ENCODE measurements at places on chromosomes 5 and 9.
A peak's percentile ranks its signal among the peaks of the same experiment; 100 is the strongest.

DNA sequence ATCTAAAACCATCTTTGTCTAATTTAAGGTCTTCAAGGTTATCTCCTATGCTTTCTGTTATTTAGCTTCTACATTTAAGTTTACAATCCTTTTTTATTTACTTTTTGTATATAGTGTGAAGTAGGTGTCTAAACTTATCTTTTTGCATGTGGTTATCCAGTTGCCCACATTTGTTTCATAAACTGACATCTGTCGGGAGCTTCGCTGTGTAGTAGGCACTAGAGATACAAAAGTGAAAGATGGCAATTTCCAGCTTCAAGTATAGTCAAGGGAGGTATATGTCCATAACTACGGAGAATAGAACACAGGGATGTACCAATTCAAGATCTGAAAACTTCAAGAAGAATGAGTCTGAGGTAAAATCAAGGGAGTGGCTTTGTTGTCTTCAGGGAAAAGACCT is 38.7 kb upstream of the ELL2 start:
- DNase-seq = no peak
- no peaks in the 10 kb centered on the region for H3K36me3 ChIP-seq
- H3K27me3 ChIP-seq = no peaks in the 10 kb centered on the region
- peaks cover 15% of the 10 kb centered on the region for H3K4me1 ChIP-seq

DNA sequence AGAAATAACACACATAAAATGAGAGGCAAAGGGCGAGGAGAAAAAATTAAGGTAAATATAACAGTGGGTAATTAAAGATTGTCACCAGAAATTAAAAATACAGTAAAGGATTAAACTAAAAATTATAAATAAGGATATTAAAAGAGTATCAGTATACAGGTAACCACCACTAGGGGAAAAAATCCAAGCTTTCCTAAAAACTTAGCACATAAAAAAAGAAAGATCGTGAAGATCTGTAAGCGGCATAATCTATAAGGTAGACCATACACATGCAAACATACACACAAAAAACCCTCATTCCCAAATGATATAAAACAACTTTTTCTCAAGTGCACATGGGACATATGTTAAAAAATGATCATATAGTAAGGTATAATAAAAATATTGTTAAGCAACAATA is 577.3 kb upstream of the NUDT12 start:
- DNase-seq = no peak
- no peaks in the 10 kb centered on the region for H3K27me3 ChIP-seq
- no peak overlapping the region for H3K27ac ChIP-seq

DNA sequence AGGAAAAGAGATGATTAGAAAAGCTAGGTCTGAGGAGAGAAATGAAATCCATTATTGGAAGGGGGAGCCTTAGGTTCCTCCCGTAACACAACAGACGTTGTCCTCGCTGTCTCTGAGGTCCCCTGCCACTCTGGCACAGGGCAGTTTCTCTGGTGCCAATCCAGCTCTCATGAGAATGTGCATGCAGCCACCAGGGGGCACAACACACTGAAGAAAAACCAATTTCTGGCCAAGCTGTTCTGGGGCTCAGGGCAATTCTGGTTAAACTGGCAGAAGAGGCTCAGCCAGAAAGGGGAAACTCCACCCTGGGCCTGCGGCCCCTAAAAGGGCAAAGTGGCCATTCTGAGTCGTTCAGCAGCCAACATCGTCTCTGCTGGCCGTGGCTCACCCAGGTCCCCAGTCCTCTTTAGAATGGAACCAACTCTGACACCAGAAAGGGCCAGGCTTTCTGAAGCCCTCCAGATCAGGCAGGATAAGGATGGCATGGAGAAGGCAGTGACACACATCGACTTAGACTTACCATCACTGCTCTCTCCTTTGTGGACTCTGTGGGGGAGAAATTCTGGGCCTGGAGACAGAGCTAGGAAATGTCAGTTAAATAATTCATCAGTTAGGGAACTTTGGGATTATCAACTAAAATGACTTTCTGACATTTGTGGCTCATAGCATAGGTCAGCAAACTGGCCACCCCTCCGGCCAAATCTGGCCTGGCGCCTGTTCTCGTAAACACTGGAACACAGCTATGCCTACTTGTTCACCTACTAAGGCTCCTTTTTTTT is 58.5 kb upstream of the GOLPH3 start:
- peaks cover 10% of the 10 kb centered on the region for H3K4me1 ChIP-seq
- DNase-seq = peak; percentile 86
- H3K27me3 ChIP-seq = no peaks in the 10 kb centered on the region
- H3K4me3 ChIP-seq = no peak overlapping the region

GRCh38 chr5:930866-931265 is 38.2 kb downstream of the TRIP13 start:
- H3K36me3 ChIP-seq = no peaks in the 10 kb centered on the region
- peak; percentile 27 for DNase-seq
- H3K4me3 ChIP-seq = no peak overlapping the region
- peaks cover 20% of the 10 kb centered on the region for H3K27me3 ChIP-seq
- H3K4me1 ChIP-seq = peaks cover 4% of the 10 kb centered on the region

DNA sequence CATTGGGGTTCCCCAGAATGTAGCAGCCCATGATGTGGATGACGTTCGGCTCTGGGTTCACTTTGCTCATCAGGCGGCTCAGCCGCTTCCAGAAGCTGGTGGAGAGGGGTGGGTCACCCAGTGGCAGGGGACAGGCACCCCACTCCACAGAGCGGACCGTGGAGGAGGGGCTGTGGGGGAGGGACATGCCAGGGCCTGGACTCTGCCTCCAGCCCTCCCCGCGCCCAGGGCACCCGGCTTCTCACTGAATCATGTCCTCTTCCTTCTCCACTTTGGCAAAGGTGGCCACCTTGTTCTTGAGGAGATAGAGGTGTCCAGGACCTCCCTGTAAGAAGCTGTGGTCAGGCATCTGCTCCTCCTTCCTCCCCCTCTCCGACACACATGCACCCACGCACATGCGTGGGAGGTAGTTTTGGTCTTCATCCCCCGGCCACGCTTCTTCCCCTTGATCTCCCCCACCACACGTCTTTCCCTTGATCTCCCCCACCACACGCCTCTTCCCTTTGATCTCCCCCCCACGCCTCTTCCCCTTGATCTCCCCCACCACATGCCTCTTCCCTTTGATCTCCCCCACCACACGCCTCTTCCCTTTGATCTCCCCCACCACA is 8.9 kb upstream of the ENTPD8 start:
- no peak overlapping the region for H3K27ac ChIP-seq
- DNase-seq = no peak
- H3K4me3 ChIP-seq = no peak overlapping the region
- peaks cover 27% of the 10 kb centered on the region for H3K4me1 ChIP-seq
- H3K36me3 ChIP-seq = no peaks in the 10 kb centered on the region
- no peaks in the 10 kb centered on the region for H3K27me3 ChIP-seq

- peaks cover 3% of the 10 kb centered on the region for H3K4me1 ChIP-seq
- peaks cover 3% of the 10 kb centered on the region for H3K27me3 ChIP-seq
- no peaks in the 10 kb centered on the region for H3K36me3 ChIP-seq
- no peak overlapping the region for H3K27ac ChIP-seq
Observed at GRCh38 chr5:135571066-135571609, 7.7 kb downstream of the CXCL14 start.

GRCh38 chr5:169798438-169798837 is 161.4 kb downstream of the DOCK2 start:
- H3K4me1 ChIP-seq = peaks cover 35% of the 10 kb centered on the region
- no peak overlapping the region for H3K27ac ChIP-seq
- no peaks in the 10 kb centered on the region for H3K27me3 ChIP-seq
- no peaks in the 10 kb centered on the region for H3K36me3 ChIP-seq

GRCh38 chr9:106799152-106799551 is 63.8 kb upstream of the ZNF462 start:
- no peak overlapping the region for H3K27ac ChIP-seq
- no peaks in the 10 kb centered on the region for H3K27me3 ChIP-seq
- peak overlapping the region; percentile 33 for H3K4me3 ChIP-seq
- no peaks in the 10 kb centered on the region for H3K36me3 ChIP-seq

GRCh38 chr9:138117836-138118235 is 240.3 kb downstream of the CACNA1B start:
- no peak overlapping the region for H3K27ac ChIP-seq
- H3K4me1 ChIP-seq = no peaks in the 10 kb centered on the region
- DNase-seq = no peak
- H3K36me3 ChIP-seq = no peaks in the 10 kb centered on the region
- H3K27me3 ChIP-seq = no peaks in the 10 kb centered on the region

DNA sequence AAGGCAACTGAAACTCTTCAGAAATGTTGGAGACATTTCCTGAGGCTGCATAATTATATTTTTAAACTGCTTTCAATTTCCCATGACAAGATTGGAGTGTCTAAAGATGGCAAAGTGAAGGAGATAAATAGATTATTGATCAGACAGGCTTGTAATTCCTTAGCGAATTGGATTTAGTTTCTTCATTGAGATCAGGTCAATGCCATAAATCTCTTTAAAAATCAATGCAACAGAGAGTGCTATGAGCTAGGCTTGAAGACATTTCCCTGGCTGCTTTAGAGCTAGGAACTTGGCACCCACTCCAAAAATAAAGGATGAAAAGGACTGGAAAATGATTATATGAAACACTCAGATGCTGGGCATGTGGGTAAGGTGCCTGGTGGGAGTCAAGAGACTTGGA is 828.4 kb downstream of the TLR4 start:
- no peaks in the 10 kb centered on the region for H3K36me3 ChIP-seq
- no peak overlapping the region for H3K4me3 ChIP-seq
- H3K27ac ChIP-seq = no peak overlapping the region
- no peaks in the 10 kb centered on the region for H3K27me3 ChIP-seq
- H3K4me1 ChIP-seq = peaks cover 31% of the 10 kb centered on the region

GRCh38 chr9:65426231-65426630 is 141.2 kb upstream of the FOXD4L5 start:
- no peak overlapping the region for H3K4me3 ChIP-seq
- no peak for DNase-seq
- no peaks in the 10 kb centered on the region for H3K4me1 ChIP-seq
- no peak overlapping the region for H3K27ac ChIP-seq
- H3K36me3 ChIP-seq = no peaks in the 10 kb centered on the region

DNA sequence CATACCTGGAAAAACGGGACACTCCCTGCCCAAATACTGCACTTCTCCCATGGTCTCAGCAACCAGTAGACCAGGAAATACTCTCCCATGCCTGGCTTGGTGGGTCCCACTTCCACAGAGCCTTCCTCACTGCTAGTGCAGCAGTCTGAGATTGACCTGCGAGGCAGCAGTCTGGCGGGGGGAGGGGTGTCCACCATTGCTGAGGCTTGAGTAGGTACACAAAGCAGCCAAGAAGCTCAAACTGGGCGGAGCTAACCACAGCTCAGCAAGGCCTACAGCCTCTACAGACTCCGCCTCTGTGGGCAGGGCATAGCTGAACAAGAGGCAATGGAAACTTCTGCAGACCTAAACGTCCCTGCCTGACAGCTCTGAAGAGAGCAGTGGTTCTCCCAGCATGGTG is 191.5 kb upstream of the FTMT start:
- H3K4me1 ChIP-seq = no peaks in the 10 kb centered on the region
- no peak overlapping the region for H3K4me3 ChIP-seq
- no peaks in the 10 kb centered on the region for H3K27me3 ChIP-seq

GRCh38 chr9:22136461-22137096 is 127.5 kb upstream of the CDKN2B start:
- peak overlapping the region; percentile 15 for H3K4me3 ChIP-seq
- no peaks in the 10 kb centered on the region for H3K36me3 ChIP-seq
- peaks cover 29% of the 10 kb centered on the region for H3K4me1 ChIP-seq
- no peaks in the 10 kb centered on the region for H3K27me3 ChIP-seq

DNA sequence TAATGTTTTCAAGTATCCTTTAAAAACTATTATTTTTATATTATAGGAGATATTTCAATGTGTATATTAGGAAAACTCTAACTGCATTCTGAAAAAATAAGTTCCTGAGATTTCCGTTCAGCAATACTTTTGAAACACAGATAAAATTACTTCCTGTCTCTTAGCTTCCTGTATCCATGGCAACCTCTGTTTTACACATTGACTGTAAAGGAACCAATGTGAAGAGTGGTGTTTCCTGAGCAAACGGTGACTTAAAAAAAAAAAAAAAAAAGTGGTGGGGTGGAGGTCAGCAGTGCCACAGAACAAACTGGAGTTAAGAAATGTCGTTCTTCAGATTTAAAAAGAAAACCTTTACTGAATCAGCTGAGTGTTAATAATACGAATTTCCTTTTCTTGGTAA is at the start of gene LRRC70:
LRRC70 (plus strand) TSS at position 280 of the 400 bp plus-strand sequence. CDS start 620 bp downstream, outside the sequence.
- DNase-seq = peak; percentile 32
- H3K27ac ChIP-seq = no peak within 1 kb of the TSS
- H3K27me3 ChIP-seq = no peaks in the 10 kb centered on the region
- H3K36me3 ChIP-seq = no peaks in the 10 kb centered on the region
- no peak within 1 kb of the TSS for H3K4me3 ChIP-seq

- no peaks in the 10 kb centered on the region for H3K27me3 ChIP-seq
- no peak overlapping the region for H3K4me3 ChIP-seq
- DNase-seq = no peak
Observed at GRCh38 chr9:71130521-71130920, 9.1 kb upstream of the TRPM3 start.

GRCh38 chr5:73780302-73781080 is 154.5 kb downstream of the ARHGEF28 start:
- H3K4me1 ChIP-seq = 0 out of 2 replicates have a peak, but pooled peaks cover 3% of the 10 kb centered on the region
- no peak overlapping the region for H3K4me3 ChIP-seq
- H3K27me3 ChIP-seq = no peaks in the 10 kb centered on the region
- H3K36me3 ChIP-seq = 0 out of 2 replicates have a peak, but pooled peaks cover 6% of the 10 kb centered on the region

GRCh38 chr5:56647099-56647850 is 168.1 kb upstream of the MAP3K1 start:
- H3K27ac ChIP-seq = no peak overlapping the region
- H3K36me3 ChIP-seq = no peaks in the 10 kb centered on the region
- no peak overlapping the region for H3K4me3 ChIP-seq
- no peaks in the 10 kb centered on the region for H3K27me3 ChIP-seq
- no peaks in the 10 kb centered on the region for H3K4me1 ChIP-seq
- no peak for DNase-seq

DNA sequence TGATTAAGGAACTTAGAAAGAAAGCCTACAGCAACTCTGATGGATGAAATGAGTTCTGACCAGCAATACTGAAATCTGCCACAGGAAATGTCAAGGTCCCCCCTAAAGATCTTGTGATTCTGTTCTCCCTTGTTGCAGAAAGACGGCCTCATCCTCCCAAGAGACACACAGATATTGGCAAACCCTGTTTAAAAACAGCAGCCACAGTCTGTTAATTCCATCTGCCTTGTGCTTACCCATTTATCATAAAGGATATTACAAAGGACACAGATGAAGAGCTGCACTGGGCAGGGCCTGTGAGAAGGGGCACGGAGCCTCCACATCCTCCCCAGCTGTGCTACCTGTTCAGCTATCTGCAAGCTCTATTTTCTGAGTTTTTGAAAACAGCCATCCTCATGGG is 15.2 kb downstream of the RAPGEF1 start:
- no peak overlapping the region for H3K27ac ChIP-seq
- H3K4me3 ChIP-seq = no peak overlapping the region
- peaks cover 23% of the 10 kb centered on the region for H3K4me1 ChIP-seq
- H3K36me3 ChIP-seq = no peaks in the 10 kb centered on the region
- DNase-seq = no peak

DNA sequence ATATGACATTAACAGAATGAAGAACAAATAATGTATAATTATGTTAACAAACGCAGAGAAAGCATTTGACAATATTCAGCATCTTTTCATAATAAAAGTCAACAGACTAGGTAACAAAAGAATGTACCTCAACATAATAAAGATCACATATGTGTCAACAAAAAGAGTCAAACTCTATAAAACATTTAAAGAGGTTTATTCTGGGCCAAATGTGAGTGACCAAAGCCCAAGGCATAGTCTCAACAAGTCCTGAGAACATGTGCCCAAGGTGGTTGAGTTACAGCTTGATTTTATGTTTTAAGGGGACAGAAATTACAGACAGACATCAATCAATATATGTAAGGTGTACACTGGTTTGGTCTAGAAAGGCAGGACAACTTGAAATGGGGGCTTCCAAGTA is 19.4 kb downstream of the BTNL8 start:
- no peak for DNase-seq
- no peak overlapping the region for H3K4me3 ChIP-seq
- no peak overlapping the region for H3K27ac ChIP-seq
